ENCODE measurements at places on chromosomes 3 and 15.

DNA sequence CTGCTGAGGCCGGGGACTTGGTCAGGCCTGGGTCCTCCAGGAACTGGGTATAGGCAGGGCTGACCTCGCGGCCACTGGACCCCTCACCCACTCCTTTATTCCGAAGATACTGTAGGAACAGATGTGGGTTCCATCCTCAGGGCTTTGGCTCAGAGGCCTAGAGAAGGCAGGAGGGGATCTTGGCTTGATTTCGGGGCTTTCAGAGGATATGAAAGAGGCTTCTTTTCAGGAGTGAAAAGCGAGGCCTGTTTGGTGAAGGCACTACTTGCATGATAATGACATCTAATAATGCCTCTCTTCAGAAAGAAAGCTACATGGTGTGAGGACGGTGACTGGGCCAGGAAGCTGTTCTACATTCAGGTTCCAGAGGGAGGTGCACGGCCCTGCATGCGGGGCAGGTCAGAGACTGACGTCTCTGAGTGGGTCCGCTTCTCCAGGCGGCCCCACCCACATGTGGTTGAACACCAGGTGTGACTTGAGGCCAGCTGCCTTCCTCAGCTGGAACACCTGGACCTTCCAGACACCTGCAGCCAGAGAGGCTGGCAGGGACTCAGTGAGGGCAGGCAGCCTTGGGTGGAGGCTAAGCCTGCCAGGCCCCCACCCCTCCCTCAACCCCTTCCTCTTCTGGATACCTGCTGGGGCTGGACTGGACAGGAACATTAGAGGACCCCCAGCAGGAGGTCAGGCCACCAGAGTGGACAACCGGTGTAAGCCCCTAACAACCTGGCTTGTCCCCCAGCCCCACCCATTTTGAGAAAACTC, 31.1 kb upstream of the HHATL start:
- no peak for DNase-seq

- DNase-seq, result no peak
These were observed 83.4 kb downstream of the NEK11 start for GRCh38 chr3:131110087-131110486.

DNA sequence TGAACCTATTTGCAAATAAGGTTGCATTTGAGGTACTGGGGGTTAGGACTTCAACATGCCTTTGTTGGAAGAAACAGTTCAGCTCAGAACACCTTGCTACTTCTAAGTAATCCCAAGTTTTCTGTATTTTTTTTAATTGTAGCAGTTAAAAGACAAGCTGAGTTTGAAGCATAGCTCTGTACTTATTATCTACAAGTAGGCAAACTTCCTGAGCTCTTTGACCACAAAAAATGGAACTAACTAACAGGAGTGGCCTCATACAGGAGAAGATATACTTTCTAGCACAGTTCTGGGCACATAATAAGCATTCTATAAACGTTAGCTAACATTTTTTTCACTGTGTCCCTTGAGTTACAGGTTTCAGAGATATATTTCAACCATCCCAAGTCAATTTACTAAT, 159.2 kb downstream of the CHST2 start:
- no peak for DNase-seq

- DNase-seq, result no peak
These were observed 20.5 kb downstream of the CCR9 start for GRCh38 chr3:45906681-45907407.

- DNase-seq, result no peak
These were observed 79.8 kb downstream of the EPHB1 start for GRCh38 chr3:134874737-134875413.

- no peak for DNase-seq
These were observed 73.6 kb downstream of the TM4SF4 start for GRCh38 chr3:149547954-149548668.

Data from T follicular helper cell (primary cell).